ENCODE measurements at places on chromosomes 16 and 17. TPM values are rescaled to one million over a fixed set of nuclear protein-coding genes. Genes with fewer than 3 reads are reported as not detected.

DNA sequence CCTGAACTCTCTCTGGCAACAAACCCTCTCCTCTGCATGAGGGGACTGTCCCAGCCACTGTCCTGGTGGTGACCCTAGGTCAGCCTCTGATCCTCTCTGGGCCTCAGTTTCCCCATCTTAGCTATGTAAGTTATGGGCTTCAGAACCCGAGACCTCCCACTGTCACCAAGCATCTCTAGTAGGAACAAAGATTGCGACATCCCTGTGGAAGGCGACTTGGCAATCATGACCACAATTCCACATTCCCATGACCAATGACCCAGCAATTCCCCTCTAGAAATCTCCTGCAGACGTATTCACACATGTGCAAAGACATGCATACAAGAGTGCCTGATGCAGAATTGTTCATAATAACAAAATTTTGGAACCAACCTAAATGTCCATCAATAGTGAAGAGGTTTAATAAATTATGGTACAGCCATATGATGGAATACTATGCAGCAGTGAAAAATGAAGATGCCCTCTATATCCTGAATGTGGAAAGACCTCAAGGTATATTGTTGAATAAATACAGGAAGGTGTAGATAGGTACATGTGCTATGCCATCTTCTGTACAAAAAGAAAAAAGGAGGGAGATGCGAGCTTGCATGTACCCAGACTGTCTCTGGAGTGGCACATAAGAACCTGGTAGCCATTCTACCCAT lies 21.2 kb downstream of the CNGB1 start:
- H3K36me3 ChIP-seq = no peaks in the 10 kb centered on the region
- no peak overlapping the region for H3K4me3 ChIP-seq
- DNase-seq = no peak
- no peaks in the 10 kb centered on the region for H3K4me1 ChIP-seq
- H3K27me3 ChIP-seq = peaks cover 4% of the 10 kb centered on the region

DNA sequence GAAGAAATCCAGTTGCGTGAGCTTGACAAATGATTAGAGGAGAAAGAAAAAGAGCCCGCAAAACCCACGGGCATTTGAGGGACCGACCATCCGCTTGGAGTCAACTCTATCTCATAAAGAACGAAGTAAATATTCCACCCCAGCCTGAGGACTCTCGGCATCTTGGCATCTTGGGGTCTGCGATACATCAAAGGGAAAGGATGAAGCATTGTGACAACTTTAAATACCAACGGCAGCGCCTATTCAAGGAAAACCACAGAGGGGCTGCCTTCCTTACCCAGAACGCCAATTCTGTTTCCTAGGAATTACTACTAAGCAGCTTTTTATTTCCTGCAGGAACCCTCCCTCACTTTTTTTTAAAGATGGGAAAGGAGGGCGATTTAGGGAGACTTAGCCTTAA lies 152.2 kb downstream of the FOXL1 start:
- no peaks in the 10 kb centered on the region for H3K4me1 ChIP-seq
- no peaks in the 10 kb centered on the region for H3K27me3 ChIP-seq
- no peak overlapping the region for H3K27ac ChIP-seq
- no peaks in the 10 kb centered on the region for H3K36me3 ChIP-seq

DNA sequence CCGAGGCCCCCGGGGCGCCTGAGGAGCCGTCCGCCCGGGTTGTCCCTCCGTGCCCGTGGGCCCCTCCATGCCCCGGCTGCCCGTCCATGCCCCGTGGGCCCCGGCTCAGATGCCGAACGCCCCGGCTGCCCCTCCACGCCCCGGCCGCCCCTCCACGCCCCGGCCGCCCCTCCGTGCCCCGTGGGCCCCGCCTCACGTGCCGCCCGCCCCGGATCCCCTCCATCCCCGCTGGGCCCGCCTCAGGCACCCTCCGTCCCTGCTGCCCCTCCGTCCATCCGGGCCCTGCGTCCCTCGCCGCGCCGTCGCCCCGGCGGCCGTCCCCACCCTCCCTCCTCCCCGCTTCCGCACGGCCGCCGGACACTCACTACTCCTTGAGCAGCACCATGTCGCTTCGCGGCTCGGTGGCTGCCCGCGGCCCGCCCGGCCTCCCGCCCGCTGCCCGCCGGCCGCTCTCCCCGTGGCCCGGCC lies 382 bp downstream of the PITPNA start:
- no peaks in the 10 kb centered on the region for H3K27me3 ChIP-seq
- H3K36me3 ChIP-seq = no peaks in the 10 kb centered on the region
- H3K27ac ChIP-seq = peak overlapping the region; percentile 78
- peak; percentile 93 for DNase-seq
- peak overlapping the region; percentile 90 for H3K4me3 ChIP-seq
- peaks cover 56% of the 10 kb centered on the region for H3K4me1 ChIP-seq

Gene PTRH2
- polyA plus RNA-seq = 28.3 TPM

Data from spleen (tissue), 13 donors.